HT1080 (cell line): ENCODE measurements at places on chromosomes 3 and 15. TPM values are rescaled to one million over a fixed set of nuclear protein-coding genes. Genes with fewer than 3 reads are reported as not detected.
A peak's percentile ranks its signal among the peaks of the same experiment; 100 is the strongest.

DNA sequence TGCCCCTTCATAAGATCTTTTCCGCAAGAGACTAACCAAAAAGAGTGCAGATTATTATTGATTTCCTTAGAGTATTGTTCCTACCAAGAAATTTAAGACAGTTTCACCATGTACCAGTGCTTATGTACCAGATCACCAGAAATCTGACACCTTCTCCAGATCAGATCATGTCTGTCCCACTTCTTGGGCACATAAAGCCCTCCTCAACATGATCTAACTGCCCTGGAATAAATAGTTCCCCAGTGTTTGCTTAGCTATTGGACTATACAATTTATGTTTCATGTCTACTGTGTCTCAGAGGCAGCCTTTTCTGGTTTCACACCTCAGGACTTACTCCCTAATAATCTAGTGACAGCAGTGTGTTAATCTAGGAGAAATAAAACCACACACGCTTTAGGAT, 46.8 kb downstream of the NME9 start:
- no peak for DNase-seq

GRCh38 chr3:17025594-17026139, 140.9 kb downstream of the PLCL2 start:
- DNase-seq, result no peak

GRCh38 chr15:91318931-91319330, 218.9 kb downstream of the SV2B start:
- DNase-seq, result no peak

DNA sequence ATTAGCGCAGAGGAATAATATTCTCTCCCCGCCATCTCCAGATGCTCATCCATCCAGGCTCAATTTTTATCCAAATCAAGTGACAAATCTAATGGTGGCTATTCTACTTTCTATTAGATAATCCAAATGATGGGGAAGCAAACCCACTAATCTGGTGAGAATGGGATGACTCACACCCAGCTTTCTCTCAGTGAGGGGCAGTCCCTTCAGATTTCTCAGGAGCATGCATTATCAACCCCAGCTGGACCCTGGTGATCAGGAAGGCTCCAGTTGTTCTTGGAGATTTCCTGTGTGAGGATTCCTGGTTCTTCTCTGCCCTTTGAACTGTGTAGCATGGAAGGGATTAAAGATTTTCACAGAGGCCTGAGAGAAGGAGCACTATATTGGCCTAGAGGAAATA, 358.0 kb downstream of the WDR72 start:
- DNase-seq, result no peak

DNA sequence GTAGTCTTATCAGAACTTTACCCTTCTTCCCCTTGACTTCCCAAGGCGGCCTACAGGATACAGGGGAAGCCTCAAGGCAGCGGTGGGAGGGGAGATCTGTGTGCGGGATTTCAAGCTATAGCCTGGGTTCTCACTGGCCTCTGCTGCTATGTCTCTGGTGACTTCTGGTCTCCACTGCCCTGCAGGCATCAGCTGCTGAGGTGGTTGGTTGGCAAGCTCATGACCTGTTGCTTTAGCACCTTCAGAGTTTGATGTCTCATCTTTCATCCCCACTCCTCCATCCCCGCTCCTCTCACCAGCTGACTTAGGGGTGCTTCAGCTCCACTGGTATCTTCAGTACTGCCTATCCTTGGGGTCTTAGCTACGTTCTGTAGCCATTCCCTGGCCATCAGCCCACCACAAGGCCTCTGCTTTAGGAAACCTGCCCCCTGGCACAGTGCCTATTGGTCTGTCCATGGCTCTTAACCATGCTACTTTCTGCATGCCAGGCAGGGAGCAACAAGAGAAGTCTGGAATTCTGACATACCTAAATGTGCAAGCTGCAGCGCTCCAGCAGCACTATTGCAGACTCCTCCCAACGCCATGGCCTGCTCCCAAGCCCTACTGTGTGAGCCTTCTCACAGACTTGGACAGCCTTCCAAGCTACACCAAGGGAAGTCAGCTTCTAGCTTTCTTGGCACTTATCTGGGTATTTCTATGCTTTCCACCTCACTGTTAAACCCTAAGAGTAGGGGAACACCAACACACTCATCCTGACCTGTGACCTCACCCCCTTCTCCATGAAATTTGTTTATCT, 1.8 kb upstream of the YEATS2 start:
- no peak for DNase-seq

GRCh38 chr3:83567935-83568334, 1390.9 kb upstream of the CADM2 start:
- DNase-seq, result peak; percentile 3

- peak; percentile 100 for DNase-seq
These were observed 21.0 kb downstream of the SLCO2A1 start for GRCh38 chr3:134008630-134009156.

GRCh38 chr3:157920822-157921700, 185.2 kb downstream of the SHOX2 start:
- DNase-seq, result no peak

DNA sequence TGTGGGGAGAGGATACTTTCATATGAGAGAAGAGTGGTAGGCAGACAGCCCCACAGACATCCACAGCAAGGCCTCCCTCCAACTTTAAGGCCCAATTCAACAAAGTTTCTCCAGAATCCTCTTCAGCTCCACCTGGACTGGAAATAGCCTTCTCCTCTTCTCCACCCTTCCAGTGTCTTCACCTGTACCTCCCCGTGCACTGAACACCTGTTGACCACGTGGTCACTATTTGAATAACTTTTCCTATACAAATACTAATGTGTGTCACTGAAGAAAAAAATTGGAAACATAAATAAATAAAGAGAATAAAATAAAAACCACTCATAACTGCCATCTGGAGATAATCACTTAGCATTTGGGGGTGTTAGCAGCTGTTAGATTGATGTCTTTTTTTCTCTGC, 52.9 kb downstream of the CCNL1 start:
- DNase-seq, result no peak

DNA sequence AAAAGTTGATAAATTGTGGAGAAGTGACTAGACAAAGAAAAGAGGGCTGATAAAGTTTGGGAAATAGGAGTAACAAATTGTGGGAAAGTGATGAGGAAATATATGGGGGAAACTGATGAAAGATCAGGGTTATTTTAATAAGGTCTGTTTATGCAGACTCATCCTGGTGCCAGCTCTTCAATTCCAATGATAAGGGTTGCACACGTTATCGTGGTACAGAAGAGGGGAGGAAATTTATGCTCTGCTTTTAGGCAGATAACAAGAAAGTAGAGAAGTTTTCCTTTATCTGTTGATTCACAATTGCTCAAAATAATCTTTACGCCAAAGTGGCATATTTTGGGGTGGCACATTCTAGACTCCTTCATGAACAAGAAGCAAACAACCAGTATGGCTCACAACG, 32.1 kb upstream of the LIPC start:
- no peak for DNase-seq

DNA sequence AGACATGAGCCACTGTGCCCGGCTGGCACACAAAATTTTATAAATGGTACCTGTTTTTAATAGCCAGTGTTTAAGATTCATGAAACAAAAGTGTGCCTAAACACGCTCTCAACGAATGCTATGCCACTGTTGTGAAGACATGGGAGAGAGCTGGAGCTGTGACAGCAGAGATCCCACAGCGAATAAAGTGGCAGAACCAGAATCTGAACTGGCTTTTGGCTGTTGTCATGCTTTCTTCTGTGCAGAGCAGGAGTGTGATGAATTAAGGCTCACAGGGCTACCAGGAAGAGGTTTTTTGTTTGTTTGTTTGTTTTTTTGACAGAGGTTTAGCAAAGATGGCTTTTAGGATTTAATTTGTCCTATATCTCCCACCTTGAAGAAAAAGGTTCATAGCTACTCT, 14.5 kb downstream of the PTPRG start:
- no peak for DNase-seq

DNA sequence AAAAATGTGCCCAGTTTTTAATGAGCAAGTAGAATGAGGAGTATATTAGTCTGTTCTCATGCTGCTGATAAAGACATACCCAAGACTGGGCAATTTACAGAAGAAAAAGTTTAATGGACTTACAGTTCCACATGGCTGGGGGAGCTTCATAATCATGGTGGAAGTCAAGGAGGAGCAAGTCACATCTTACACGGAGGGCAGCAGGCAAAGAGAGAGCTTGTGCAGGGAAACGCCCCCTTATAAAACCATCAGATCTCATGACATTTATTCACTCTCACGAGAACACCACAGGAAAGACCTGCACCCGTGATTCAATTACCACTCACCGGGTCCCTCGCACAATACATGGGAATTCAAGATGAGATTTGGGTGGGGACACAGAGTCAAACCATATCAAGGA, 111.7 kb upstream of the CNTN6 start:
- no peak for DNase-seq

GRCh38 chr3:49775538-49775937, 10.8 kb downstream of the IP6K1 start:
- DNase-seq, result no peak

- no peak for DNase-seq
These were observed 287.0 kb downstream of the SI start for GRCh38 chr3:164791263-164791662.

DNA sequence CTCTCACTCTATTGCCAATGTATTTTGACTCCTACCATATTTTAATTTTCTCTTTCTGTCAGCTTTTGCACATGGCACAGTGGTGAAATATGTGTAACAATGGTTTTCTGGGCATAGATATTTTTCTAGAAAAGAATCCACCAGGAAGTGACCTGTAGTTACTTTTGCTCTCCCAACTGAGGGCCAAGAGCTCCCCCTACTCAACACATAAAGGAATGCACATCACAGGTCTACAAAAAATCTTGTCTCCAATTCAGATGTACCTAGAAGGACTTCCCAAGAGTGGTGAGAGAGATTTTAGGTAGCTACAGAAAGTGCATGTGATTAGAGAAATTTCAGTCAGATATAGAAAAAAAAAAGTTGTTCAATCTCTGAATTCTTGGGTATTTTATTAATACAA, 15.6 kb downstream of the CPA3 start:
- peak; percentile 46 for DNase-seq

DNA sequence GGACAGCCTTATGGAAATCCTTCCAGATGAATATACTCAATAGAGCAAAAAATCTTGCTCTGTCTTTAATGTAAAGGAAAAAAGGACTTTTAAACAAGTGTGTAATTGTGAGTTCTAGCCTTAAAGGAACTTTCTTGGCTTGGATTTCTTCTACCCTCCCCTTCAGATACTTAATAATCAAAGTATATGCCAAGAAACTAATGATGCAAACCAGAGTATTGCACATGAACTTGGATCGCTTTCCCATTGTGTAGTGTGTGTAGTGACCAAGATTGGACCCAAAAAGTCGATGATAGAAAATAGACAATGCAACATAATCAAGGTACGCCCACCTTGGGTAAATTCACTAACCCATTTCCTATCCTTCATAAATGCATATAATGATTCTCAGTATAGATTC, 123.8 kb downstream of the TIGIT start:
- DNase-seq, result no peak

DNA sequence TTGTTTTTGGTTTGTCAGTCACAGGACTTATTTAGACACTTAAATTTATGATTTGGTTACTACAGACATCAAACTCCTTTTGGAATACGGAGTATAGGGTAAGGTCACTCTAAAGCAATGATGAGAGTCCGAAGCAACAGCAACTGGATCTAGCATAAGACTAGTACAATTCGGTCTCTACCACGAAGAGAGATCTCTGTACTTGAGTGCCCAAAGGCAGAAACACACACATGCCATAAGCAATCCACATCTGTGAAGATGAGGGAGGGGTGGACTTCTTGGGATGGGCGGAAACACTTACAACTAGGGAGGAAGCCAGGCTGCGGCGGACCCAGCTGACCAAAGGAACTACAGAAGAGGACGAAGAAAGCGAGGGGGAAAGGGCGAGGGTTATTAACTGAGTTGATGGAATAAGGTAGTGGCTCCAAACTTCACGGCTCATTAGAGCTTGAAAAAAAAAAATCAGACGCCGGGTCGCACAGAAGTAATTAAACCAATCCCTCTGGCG, 595 bp downstream of the DPH6 start:
- peak; percentile 68 for DNase-seq

- no peak for DNase-seq
These were observed 168.8 kb upstream of the TLE3 start for GRCh38 chr15:70266412-70267121.

SLC24A1 gene
- 10.1 and 11.5 TPM in 2 replicates for total RNA-seq

CX3CR1 gene
- not detected in 2 replicates for total RNA-seq

PLA2G4E gene
- total RNA-seq, result 0.07 TPM in 1 of 2 replicates, not detected in the other

CHRNA3 gene
- not detected in 2 replicates for total RNA-seq

ZNF445 gene
- total RNA-seq, result 5.2 and 5.9 TPM in 2 replicates

ALDH1A2 gene
- not detected in 2 replicates for total RNA-seq

CLDN16 gene
- total RNA-seq, result not detected in 2 replicates

GTF2A2 gene
- total RNA-seq, result 80.3 and 126 TPM in 2 replicates

CFAP92 gene
- total RNA-seq, result not detected in 2 replicates
